Muscle of back (tissue), 13 donors: ENCODE measurements at places on chromosomes 1 and 21. TPM values are rescaled to one million over a fixed set of nuclear protein-coding genes. Genes with fewer than 3 reads are reported as not detected.

DNA sequence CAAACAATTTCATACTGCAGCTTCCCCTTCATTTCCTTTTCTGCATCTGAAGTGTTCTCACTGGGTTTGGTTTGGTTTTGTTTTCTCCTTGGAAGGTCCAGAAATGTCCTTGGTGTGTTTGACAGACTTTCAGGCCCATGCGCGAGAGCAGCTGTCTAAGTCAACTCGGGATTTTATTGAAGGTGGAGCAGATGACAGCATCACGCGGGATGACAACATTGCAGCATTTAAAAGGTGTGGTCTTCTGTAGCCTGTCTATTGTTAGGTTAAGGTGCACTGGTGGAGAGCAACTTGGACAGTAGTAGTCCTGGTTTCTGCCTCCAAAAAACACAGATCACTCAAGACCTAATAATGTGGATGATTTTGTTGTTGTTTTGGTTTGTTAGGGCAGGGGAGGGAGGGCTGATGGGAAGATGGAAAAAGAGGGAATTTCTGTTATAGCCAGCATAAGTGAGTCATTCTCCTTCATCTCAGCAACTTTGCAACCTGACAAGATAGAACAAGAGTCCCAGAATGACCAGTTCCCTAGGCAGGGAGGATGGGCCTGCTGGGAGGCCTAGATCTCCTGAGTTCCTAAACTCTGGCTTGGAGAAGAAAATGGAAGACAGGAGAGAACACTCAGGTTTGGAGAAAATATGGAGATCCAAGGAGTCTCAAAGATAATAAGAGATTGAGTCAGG is 12.5 kb downstream of the HAO2 start:
- no peak for DNase-seq

DNA sequence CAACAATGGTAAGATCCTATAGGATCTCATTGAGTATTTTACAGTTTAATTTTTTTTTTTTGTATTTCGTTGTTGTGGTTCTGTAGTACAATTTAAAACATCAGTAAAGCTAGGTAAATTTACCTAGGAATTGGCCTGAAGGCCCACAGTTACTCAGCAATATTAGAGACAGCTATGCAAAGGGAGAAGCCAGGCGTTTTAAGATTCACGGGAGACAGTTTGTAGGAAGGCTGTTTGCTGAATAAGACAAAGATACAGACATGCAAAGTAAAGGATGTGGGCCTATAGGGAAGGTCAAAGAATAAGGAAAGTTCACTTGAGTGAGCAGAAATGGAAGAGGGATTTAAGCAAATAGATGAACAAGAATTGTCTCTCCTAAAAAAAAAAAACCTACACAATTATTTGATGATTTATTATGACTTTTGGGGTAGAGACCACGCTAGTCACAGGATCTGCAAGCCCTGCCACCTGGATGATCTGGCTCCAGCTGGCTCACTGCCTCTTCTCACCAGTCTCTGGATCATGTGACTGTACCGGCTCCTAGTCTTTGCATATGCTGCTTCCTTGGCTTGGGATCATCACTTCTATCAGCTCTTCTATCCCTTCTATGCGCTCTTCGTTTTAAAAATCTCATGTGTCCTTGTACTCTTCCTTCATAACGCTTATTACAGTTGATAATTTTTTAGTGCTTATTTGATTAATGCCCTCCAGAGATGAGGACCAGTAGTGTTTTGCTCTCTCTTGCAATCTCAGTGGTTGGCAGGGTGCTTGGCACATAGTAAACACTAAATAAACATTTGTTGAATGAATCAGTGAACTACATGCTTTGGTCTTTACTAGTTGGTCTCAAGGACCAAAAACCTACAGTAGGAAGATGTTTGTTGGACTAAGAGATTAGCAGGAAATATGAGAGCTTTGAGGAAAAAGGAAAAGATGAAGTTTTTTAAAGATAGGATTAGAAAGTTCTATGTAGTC is 14.1 kb downstream of the DYRK1A start:
- no peak for DNase-seq

Gene AUNIP
- 1.3 TPM for polyA plus RNA-seq

DNA sequence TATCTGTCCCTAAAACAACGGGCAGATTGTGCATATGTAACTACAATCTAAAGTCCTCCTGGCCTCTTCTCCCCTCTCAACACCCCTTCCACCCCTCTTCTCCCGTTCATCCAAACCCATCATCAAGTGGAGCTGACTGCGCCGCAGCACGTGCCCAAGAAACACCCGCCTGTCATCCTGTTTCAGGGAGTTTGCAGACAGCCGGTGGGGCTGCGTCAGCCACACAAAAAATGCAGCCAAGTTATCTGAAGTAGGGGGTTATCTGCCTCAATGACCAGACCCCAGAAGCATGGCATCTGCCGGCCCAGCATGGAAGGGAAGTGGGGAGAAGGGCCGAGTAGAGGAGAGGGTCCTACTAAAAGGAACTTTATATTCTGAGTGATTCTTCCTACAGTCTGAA is 49.0 kb downstream of the GPR161 start:
- DNase-seq, result no peak

- DNase-seq, result no peak
Measured at GRCh38 chr1:199152676-199153075, 513.8 kb downstream of the PTPRC start.

Gene SLC16A4
- 10.6 TPM for polyA plus RNA-seq

- no peak for DNase-seq
Measured at GRCh38 chr1:232812560-232812959, 7.3 kb downstream of the MAP10 start.

DNA sequence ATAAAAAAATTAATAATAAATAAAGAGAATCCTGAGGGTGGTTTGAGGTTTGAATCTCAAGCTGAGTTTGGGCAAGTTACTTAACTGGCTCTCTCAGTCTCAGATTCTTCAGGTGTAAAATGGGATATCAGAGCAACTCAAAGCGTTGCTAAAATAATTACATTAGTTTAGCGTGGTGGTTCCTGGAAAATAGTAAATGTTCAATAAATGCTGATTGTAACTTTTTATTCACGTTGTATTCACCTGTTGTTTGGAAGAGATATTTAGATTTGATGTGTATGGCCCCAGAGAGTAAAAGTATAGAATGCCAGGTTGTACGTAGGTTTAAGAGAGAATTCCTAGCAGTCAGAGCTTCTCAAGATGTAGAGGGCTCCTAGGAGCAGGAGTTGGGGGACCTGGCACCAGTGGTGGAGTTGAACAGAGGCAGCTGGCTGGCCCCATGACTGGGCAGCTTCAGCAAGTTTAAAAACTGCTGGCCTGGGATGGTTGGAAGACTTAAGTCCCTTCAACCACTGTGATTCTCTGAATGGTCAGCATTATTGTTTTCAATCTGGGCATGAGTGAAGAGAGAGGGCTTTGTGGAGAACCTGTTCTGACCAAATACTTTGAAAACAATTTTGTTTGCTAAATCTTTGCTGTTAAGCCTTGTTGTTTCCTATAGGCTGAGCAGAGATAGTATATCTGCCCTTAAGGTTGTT is 22.4 kb downstream of the PRCC start:
- DNase-seq, result no peak

Gene LRRC39
- polyA plus RNA-seq, result 194 TPM

Gene SLFNL1
- polyA plus RNA-seq, result 0.32 TPM
